ENCODE measurements at places on chromosomes 7 and 10.
A peak's percentile ranks its signal among the peaks of the same experiment; 100 is the strongest.

DNA sequence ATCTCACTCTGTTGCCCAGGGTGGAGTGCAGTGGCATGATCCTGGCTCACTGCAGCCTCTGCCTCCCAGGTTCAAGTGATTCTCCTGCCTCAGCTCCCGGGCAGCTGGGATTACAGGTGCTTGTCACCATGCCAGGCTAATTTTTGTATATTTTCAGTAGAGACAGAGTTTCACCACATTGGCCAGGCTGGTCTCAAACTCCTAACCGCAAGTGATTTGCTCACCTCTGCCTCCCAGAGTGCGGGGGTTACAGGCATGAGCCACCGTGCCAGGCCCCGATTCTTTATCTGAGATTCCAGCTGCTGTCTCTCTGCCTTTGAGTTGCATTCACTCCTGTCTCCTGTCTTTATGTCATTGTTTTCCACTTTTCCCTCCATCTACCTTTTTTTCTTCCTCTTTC is 168.7 kb downstream of the TMEM178B start:
- DNase-seq: no peak
- H3K27me3 ChIP-seq: no peaks in the 10 kb centered on the region
- no peaks in the 10 kb centered on the region for H3K36me3 ChIP-seq
- H3K4me1 ChIP-seq: no peaks in the 10 kb centered on the region
- H3K4me3 ChIP-seq: no peak overlapping the region

GRCh38 chr7:37208528-37208927 is 240.1 kb downstream of the ELMO1 start:
- peaks cover 20% of the 10 kb centered on the region for H3K4me1 ChIP-seq
- peak overlapping the region; percentile 54 for H3K27ac ChIP-seq
- H3K4me3 ChIP-seq: no peak overlapping the region
- H3K27me3 ChIP-seq: no peaks in the 10 kb centered on the region

GRCh38 chr7:123607423-123607975 is 5.9 kb downstream of the ASB15 start:
- H3K36me3 ChIP-seq: no peaks in the 10 kb centered on the region
- H3K27me3 ChIP-seq: no peaks in the 10 kb centered on the region
- H3K4me1 ChIP-seq: no peaks in the 10 kb centered on the region
- no peak overlapping the region for H3K27ac ChIP-seq
- H3K4me3 ChIP-seq: no peak overlapping the region

DNA sequence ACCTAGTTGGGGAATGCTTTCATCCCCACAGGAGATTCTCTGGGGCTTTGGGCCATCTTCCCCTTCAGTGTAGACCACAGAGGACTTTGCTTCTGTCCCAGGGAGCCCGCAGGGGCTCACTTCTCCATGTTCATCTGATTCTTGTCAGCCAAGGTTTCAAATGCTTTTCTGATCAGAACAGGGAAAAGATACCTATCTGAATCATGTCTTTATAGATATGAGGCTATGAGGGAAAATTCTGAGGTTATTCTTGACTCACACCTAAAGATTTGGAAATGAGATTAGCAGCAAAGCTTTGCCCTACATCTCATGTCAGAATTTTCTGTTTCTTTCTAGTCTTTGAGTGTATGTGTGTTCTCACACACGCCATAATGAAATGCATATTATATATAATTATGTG is 53.3 kb downstream of the FIGNL1 start:
- H3K4me3 ChIP-seq: no peak overlapping the region
- peaks cover 17% of the 10 kb centered on the region for H3K36me3 ChIP-seq
- no peaks in the 10 kb centered on the region for H3K4me1 ChIP-seq
- no peak overlapping the region for H3K27ac ChIP-seq

DNA sequence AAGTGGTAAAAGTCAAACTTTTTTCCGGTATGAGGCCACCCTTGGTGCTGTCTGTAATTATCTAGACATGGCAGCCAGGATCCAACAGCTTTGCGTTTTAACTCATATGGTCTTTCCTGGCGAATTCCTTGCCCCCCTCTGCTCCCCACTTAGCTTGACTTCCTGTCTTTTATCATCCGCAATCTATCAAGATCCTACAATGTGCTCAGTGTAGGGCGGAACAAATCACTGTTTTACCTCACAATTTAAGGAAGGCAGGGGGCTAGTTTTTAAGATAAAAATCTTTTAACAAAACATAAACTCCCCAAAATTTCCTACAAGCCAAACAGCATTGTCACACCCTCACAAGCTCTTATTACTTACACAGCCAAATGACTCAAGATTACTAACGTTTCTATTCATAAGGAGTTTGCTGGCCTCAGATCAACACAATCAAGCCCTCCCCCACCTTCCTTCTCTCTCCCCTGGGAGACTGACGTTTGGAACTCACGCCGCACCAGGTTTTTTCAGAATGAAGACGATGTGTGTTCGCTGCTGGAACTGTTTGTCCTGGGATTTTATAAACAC is 1.3 kb upstream of the CDK14 start:
- no peak for DNase-seq
- H3K36me3 ChIP-seq: no peaks in the 10 kb centered on the region
- H3K4me1 ChIP-seq: peaks cover 12% of the 10 kb centered on the region
- peak overlapping the region; percentile 92 for H3K27ac ChIP-seq
- H3K27me3 ChIP-seq: no peaks in the 10 kb centered on the region

GRCh38 chr10:71613261-71613777 is 106.3 kb downstream of the C10orf105 start:
- H3K36me3 ChIP-seq: no peaks in the 10 kb centered on the region
- H3K4me3 ChIP-seq: no peak overlapping the region
- DNase-seq: peak; percentile 38
- H3K27ac ChIP-seq: peak overlapping the region; percentile 17

GRCh38 chr7:92614660-92615174 is 24.5 kb upstream of the FAM133B start:
- H3K36me3 ChIP-seq: peaks cover 51% of the 10 kb centered on the region
- H3K27ac ChIP-seq: no peak overlapping the region
- DNase-seq: peak; percentile 72
- no peaks in the 10 kb centered on the region for H3K4me1 ChIP-seq
- no peaks in the 10 kb centered on the region for H3K27me3 ChIP-seq
- H3K4me3 ChIP-seq: no peak overlapping the region

GRCh38 chr7:47332213-47332612 is 249.7 kb downstream of the TNS3 start:
- H3K36me3 ChIP-seq: peaks cover 23% of the 10 kb centered on the region
- H3K4me3 ChIP-seq: no peak overlapping the region
- no peak for DNase-seq
- H3K27ac ChIP-seq: no peak overlapping the region

DNA sequence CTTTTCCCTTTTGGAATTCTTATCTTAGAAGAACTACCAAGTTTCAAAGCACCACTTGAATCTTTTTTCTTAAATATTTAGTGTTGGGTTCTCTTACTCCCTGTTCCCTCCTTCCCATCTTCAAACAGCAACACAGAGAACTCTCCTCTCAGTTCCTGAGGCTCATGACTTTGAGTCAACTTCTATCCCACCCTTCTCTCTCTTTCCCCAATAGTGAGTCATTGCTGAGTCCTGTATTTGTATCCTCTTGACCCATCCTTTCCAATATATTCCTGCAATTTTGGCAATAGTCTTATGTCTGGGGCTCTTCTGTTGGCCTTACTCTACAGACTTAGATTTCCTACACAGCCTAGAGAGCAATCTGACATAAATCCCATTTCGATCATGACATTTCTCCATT is 20.8 kb upstream of the JCAD start:
- no peak overlapping the region for H3K4me3 ChIP-seq
- no peak overlapping the region for H3K27ac ChIP-seq
- no peaks in the 10 kb centered on the region for H3K27me3 ChIP-seq
- DNase-seq: no peak
- H3K36me3 ChIP-seq: no peaks in the 10 kb centered on the region
- H3K4me1 ChIP-seq: no peaks in the 10 kb centered on the region

GRCh38 chr7:29500719-29501118 is 62.9 kb upstream of the PRR15 start:
- no peak for DNase-seq
- H3K4me1 ChIP-seq: no peaks in the 10 kb centered on the region
- H3K27ac ChIP-seq: no peak overlapping the region
- peaks cover 12% of the 10 kb centered on the region for H3K36me3 ChIP-seq
- no peak overlapping the region for H3K4me3 ChIP-seq

GRCh38 chr7:105618016-105618296 is 36.7 kb upstream of the EFCAB10 start:
- peaks cover 79% of the 10 kb centered on the region for H3K36me3 ChIP-seq
- no peaks in the 10 kb centered on the region for H3K27me3 ChIP-seq
- peaks cover 11% of the 10 kb centered on the region for H3K4me1 ChIP-seq
- H3K4me3 ChIP-seq: no peak overlapping the region
- H3K27ac ChIP-seq: no peak overlapping the region

DNA sequence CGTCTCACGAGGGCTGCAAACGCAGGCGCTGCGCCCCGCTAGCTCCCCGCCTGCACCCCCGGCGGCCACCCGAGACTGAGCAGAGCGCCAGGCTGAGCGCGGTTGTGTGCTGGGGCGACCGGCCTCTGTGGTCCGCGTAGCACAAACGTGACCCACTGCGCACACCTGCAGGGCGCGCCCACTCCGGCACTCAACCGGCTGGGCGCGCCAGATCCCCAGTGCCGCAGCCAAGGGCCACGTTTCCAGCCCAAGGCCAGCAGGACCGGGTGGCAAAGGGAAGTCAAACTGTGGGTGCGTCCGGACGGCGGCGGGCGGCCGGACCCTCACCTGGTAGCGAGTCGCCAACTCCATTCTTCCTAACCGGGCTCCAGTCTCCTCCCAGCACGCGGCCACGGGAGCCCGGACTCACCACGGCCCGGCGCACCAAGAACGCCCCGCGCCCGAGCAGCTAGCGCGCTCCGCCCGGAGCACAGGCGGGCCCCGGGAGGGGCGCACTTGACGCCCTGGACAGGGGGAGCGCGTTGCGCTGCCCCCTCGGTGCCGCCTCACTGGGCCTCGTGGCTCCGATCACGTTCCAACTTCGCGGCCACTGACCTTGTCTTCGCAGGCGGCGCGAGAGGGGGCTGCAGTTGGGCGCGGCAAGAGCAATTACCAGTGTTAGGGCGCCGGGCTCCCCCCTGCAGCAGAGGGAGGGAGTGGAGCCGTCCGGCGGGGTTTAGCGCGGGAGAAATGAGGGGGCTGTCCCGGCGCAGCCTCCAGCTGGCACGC is at the start of gene CDCA7L:
Gene CDCA7L (minus strand): TSS at position 446 of the 768 bp plus-strand sequence. CDS start 95 bp downstream, at position 351.
- H3K4me1 ChIP-seq: peaks cover 42% of the 10 kb centered on the region
- peak within 1 kb of the TSS; percentile 86 for H3K27ac ChIP-seq
- no peaks in the 10 kb centered on the region for H3K27me3 ChIP-seq
- H3K36me3 ChIP-seq: no peaks in the 10 kb centered on the region
- H3K4me3 ChIP-seq: peak within 1 kb of the TSS; percentile 64

GRCh38 chr7:138784692-138785091 is 13.1 kb upstream of the TMEM213 start:
- H3K4me3 ChIP-seq: no peak overlapping the region
- no peak overlapping the region for H3K27ac ChIP-seq
- DNase-seq: no peak
- H3K36me3 ChIP-seq: no peaks in the 10 kb centered on the region
- no peaks in the 10 kb centered on the region for H3K27me3 ChIP-seq

GRCh38 chr7:114959931-114960330 is 38.0 kb downstream of the MDFIC start:
- H3K27ac ChIP-seq: no peak overlapping the region
- no peak for DNase-seq
- no peaks in the 10 kb centered on the region for H3K36me3 ChIP-seq
- H3K4me3 ChIP-seq: no peak overlapping the region

DNA sequence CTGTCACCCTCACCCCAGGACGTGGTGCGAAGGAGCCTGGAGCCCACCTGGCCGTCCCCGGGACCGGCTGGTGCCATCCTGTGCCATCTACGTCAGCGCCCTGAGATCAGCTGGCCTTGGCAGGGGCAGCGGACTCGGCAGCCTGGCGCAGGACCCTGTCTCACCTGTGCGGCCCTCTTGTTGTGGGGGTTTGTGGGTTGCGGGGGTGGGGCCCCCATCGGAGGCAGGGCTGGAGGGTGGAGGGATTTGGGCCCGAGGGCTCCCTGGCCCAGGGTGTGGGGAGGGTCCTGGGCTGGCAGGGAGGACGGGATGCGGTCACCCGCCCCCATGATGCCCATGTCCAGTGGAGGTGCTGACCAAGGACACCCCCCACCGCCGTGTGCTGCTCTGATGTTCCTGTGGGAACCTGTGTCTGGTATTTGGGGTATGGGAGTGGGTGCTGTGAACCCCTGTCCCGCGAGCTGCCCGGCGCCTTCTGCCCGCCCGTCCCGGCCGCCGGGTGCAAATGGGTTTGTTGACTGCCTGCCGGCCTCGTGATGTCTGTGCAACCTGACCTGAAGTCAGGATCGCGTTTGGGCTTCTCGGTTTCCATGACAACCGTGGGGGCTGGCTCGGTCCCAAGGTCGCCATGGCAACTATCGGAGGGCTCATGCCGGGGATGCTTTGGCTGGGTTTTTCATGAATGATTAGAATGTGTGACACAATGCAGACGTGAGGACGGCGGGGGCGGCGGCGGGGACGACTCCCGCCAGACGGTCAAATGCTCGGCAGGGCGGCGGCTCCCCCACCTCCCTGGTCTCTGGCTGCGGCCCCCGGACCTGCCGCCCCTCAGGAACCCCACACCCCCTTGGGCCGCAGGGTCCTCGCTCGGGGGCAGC is 7.3 kb downstream of the MAFK start:
- H3K27ac ChIP-seq: peak overlapping the region; percentile 100
- peak; percentile 81 for DNase-seq
- peak overlapping the region; percentile 56 for H3K4me3 ChIP-seq
- no peaks in the 10 kb centered on the region for H3K27me3 ChIP-seq
- H3K4me1 ChIP-seq: peaks cover 58% of the 10 kb centered on the region

DNA sequence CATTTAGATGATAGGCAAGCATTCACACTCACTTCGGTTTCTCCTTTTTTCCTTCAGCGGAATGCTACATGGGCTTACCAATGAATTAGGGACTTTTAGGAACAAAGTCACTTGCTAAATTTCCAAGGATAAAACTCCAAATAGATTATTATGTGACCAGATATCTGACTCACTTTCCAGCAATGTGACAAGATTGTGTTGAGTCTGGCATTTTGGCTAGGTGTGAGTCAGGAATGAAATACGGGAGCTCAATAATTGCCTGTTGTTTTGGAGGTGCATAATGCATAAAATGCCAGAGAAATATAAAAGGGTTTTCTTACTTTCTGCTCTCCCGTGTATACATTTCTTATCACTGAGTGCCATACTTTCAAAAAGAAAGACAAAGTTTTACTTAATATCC is 721.1 kb downstream of the KCNMA1 start:
- DNase-seq: no peak
- H3K4me3 ChIP-seq: no peak overlapping the region
- no peak overlapping the region for H3K27ac ChIP-seq
- H3K4me1 ChIP-seq: peaks cover 4% of the 10 kb centered on the region
- H3K36me3 ChIP-seq: no peaks in the 10 kb centered on the region

DNA sequence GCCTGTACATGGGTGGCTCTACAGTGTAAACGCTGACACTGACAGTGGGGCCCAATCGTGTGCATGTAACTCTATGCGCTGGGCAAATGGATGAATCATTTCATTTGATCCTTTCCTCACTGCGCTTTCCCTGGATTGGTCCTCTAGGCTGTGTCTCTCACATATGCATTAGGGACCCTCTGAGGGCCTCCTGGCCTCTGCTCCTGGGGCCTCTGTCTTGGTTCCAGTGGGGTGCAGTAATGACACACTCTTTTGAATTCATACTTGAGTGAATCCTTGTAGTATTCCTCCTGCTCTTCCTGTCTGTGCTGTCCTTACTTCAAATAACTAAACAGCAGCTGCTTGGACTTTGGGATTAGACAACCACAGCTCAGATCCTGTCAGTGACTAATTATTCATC is 176.5 kb upstream of the ADO start:
- DNase-seq: no peak
- no peaks in the 10 kb centered on the region for H3K36me3 ChIP-seq
- H3K4me1 ChIP-seq: no peaks in the 10 kb centered on the region
- no peaks in the 10 kb centered on the region for H3K27me3 ChIP-seq
- no peak overlapping the region for H3K27ac ChIP-seq

GRCh38 chr7:151731022-151731441 is 145.9 kb downstream of the PRKAG2 start:
- no peak for DNase-seq
- peaks cover 14% of the 10 kb centered on the region for H3K4me1 ChIP-seq
- no peak overlapping the region for H3K4me3 ChIP-seq

Data from stomach (tissue), 19 donors.